ENCODE measurements at places on chromosomes 12 and 14.

GRCh38 chr14:49240383-49240782 is 345.8 kb downstream of the RPS29 start:
- no peak for DNase-seq

DNA sequence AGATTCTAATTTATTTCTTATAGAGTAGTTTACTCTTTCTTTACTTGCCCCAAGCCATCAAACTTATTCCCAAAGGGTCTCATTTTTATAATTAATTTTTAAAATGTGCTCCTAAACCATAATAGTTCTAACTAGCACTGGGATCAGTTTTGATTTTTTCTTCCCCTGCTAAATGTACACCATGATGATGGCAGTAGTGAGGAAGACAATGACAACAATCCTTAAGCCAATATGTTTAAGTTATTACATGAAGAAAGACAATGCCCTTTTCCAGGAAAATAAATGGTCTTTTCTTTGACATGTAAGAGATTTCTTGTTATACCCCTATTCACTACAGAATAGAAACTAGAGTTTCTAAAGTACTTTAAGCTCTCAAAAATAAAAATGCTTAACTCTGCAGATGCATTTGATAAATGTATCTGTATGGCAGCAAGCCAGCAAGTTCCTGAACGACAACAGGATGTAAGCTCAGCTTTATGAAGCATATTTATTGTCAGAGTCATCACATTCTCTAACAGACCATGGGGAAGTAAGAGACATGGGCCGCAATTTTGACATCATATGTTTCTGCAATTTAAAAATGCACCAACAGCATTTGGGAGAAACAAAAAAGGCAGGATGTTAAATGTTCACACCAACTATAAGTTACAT is 36.0 kb upstream of the SNX6 start:
- DNase-seq, result no peak

DNA sequence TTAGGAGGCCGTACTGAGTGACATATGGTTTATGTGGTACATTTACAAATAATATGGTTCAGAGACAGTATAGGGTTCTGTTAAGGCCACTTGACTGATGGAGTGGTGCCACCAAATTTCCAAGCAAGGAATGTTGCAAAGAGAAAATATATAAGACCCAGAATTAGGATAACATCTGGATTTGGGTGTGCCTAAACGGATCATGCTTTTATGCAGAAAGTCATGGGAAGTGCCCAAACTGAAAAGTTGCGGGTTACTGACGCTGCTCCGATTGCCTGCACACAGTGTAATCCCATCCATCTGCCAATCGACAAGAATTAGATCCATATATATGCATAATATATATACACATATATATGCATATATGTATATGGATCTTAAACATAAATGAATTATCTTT is 138.4 kb upstream of the DCN start:
- no peak for DNase-seq

DNA sequence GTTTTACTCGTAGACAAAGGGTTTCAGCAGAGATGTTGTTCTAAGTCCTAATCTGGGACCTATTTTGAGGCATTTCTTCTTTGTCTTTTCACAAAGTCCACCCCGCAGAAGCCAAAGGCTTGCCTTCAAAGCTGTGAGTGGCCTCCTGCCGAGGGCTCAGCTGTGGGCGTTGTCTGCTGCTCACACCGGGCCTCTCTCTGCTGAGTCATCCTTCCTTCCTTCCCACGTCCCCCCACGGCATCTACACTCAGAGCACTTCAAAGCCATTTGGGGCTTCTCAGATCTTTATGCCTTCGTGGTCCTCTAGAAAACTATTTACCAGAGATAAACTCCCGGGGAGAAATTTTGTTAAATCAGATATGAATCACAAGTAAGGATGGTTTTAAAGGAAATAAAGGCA is 115.9 kb upstream of the TMPO start:
- DNase-seq, result no peak

DNA sequence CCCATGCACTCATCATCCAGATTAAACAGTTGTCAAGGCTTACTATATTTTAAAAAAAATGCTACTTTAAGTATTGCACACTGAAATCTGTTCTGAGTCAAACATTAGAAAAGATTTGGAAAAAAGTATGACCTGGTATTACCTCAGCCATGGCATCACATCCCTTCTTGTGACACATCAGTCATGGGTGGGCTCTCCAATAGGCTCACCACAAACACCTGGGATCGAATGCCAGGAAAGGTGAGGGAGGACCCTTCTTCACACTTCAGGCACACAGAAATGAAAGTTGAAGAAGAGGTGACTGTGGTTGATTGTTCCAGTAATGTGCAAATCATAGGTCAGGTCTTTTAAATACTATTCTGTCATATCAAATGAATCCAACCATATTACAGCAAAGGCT is 36.6 kb upstream of the GZMB start:
- no peak for DNase-seq

- DNase-seq, result no peak
Measured at GRCh38 chr14:97276573-97276972, 479.4 kb downstream of the VRK1 start.

DNA sequence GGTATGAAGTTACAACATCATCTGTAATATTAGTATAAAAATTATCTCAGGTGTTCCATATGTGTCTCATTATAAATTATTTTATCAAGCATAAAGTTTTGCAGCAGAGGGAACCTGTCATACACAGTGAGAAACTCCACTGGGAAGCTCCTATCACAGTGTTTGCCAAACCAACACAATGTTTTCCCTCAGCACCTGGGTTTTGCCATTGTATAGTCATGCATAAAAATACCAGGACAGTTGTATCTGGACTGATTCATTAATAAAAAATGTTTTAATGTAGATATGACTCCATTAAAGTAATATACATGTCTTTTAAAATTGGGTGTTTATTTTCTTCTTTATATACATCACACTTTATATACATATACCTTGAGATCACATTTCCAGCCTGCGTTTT is 56.6 kb downstream of the METTL25 start:
- DNase-seq, result no peak

DNA sequence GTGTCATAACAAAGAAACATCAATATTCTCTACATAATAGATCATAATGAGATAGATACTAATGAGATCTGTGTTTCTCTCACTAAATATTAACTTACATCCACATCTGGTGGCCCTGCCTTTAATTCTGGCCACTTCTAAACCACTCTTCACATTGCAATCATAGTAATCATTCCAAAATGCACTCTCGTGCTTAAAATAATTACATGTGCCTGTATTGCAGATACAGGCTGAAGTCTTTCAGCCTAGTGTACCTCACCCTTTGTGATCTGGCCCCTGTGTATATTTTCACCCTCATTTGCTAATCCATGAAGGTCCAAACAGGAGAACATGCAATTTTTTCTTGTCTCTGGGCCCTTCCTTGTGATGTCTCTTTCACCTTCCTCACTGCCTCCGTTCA is 108.0 kb downstream of the LIN7A start:
- DNase-seq, result no peak

- no peak for DNase-seq
Measured at GRCh38 chr14:101823511-101824120, 62.1 kb downstream of the PPP2R5C start.

GRCh38 chr12:125110641-125111360 is 45.6 kb downstream of the AACS start:
- no peak for DNase-seq

- no peak for DNase-seq
Measured at GRCh38 chr12:104494137-104494792, 37.5 kb downstream of the CHST11 start.

- no peak for DNase-seq
Measured at GRCh38 chr14:75402867-75403413, 24.9 kb upstream of the JDP2 start.

DNA sequence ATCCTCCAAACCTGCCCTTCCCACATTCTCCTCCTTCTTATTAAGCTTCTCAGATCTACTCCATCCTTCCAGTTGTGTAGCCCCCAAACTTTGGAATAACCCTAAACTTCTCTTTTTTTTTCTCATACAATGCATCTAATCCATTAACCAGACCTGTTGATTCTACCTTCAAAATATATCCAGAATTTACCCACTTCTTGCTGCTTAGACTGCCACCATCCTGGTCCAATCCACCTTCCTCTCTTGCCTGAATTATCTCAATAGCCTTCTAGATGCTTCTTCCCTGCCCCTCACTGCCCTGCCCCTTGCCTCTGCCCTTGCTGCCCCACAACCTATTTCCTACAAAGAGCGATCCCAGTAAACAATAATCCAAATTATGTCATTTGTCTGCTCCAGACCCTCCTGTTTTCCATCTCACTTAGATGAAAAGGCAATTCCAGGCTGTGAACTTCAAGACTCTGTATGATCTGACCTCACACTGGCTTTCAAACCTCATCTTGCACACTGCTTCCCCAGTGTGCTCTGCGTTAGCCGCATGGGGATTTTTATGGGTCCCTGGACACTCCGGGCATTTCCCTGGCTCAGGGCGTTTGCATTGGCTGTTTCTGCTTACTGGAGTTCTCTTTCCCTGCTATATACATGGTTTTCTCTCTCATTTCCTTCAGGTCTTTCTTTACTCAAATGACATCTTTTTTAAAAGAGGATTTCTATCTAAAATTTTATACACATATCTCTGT is 42.6 kb upstream of the HIF1A start:
- no peak for DNase-seq

- no peak for DNase-seq
Measured at GRCh38 chr14:23013054-23013748, 3.3 kb upstream of the C14orf93 start.

GRCh38 chr12:104608998-104609397 is 152.2 kb downstream of the CHST11 start:
- no peak for DNase-seq

DNA sequence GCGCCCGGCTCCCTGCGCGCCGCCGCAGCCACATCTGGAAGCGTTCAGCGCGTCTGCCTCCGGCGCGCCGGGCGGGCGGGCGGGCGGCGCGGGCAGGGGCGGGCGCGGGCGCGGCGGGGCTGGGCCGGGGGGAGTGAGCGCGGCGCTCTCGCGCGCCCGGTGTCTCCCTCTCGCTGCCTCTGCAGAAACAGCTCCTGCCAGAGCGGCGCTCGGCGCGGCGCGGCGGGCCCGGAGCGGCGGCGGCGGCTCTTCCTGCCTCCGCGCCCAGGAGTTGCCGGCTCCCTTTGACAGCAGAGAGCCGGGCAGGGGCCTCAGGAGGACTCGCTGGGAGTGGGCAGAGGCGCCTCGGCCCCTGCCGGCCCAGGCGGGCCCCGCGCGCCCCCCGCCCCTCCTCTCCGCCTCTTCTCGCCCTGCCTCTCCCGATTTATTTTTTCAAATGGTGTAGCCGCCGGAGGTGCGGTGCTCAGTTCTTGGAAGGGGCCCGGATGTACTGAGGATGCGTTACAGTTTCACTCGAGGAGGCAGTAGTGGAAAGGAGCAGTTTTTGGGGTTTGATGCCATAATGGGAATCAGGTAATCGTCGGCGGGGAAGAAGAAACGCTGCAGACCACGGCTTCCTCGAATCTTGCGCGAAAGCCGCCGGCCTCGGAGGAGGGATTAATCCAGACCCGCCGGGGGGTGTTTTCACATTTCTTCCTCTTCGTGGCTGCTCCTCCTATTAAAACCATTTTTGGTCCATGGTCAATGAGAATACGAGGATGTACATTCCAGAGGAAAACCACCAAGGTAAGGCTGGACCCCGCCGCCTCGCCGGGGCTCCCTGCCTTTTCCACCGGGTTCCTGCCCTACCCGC is at the start of gene CACNA1C:
Gene CACNA1C, plus strand, starts transcription at position 162 of the 853 bp plus-strand sequence. Its CDS starts 576 bp downstream, at position 738.
- DNase-seq, result peak; percentile 89

- no peak for DNase-seq
Measured at GRCh38 chr14:60756847-60757246, 22.3 kb downstream of the MNAT1 start.

DNA sequence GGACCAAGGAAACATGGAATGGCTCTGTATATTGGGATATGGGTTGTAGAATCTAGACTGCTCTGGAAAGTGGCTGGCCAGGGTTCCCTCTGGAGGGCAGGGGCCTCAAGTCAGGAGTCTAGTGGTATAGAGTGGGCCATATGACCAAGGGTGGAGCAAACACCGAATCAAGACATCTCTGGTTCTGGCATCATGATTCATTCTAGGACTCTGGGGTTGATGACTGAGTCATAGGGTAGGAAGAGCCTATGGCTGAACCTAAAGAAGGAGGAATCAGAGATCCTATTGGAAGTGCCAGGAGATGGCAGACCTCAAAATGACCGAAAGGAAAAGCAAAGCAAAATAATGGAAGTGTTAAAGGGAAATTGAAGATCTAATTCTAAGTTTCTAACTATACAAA is 356.4 kb upstream of the PRICKLE1 start:
- DNase-seq, result no peak

DNA sequence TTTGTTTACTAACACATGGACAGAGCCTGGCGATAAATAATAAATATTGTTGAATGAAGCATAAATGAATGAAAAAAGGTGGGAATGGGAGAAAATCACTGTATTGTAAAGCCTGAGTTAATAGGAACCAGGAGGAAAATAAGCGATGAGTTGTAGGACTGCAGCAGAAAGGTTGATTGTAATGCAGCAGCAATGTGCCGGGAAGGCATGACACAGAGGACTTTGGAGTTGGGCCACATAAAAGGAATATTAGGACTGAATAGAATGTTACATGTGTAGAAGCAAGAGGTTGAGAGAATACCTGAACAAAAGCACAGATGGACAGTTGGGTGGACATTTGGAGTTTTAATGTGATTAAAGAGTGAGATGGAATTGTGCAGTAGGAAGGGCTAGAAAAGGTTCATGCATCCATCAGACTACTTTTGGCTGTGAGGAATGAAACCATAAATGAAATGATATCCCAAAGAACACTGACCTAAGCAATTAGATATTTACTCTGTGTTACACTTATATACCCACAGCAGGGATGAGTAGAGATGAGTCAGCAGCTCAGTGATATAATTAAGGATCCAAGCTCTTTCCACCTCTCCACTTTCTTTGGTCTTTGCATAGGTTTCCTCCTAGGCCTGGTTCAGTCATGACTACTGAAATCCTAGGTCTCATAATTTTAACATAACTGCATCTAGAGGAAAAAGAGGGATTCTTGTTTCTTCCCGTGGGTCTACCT is 55.4 kb downstream of the CCER1 start:
- no peak for DNase-seq

- no peak for DNase-seq
Measured at GRCh38 chr14:80117876-80118275, 93.4 kb downstream of the DIO2 start.

DNA sequence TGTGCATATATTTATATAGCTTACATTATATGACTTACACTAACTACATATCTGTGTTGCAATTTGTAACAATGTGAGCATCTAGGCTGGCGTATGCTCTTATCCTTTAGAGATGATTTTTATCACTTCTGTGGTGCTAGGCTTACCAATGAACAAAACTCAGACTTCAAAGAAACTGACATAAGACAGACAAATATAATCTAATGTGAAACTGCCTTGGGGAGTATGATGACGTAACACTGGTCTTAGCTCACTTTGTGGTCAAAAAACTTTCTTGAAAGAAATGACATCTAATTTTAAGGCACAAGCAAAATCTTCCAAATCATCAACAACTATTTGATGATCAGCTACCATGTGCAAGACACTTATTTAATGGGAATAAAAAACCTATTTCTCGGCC is 50.0 kb downstream of the SOX5 start:
- DNase-seq, result no peak

DNA sequence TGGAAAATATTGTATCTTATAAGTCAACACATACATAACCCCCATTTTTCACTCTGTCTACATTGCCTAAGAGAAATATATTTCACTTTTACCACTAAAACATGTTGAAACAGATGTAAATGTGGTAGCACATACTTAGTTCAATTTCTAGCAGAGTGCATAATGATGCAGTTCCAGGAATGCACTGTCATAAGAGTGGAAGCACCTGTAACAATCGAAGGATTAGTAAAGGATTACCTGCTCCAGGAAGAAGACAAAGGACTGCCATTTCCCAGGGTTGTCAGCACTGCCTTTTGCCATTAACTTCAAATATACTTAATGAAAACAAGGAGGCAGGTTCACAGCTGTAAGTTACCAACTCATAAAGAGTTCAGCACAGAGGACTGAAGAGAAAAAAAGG is 24.6 kb downstream of the DAD1 start:
- DNase-seq, result no peak

All from ecto neural progenitor cell (in vitro differentiated cells).